ENCODE measurements at places on chromosomes 16 and 17.

- DNase-seq: no peak
Measured at GRCh38 chr17:36867716-36868341, 69.4 kb upstream of the LHX1 start.

DNA sequence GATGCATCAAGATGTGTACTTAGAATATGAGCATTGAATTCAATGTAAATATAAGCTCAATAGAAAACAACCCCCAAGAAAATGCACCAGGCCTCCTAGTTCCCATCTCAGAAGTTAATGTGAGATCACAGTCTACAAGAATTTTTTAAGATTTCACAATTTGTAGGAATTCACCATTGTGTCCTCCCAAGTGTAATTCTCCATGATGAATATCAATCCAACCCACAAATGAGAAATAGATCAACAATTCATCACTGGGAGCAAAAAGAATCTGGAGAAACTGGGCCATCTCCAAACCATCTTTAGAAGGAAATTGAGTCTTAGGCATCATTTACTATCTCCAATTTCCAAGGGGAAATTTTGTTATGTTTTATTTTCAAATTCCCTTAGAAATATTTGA is 310.5 kb upstream of the GOT2 start:
- DNase-seq: no peak

DNA sequence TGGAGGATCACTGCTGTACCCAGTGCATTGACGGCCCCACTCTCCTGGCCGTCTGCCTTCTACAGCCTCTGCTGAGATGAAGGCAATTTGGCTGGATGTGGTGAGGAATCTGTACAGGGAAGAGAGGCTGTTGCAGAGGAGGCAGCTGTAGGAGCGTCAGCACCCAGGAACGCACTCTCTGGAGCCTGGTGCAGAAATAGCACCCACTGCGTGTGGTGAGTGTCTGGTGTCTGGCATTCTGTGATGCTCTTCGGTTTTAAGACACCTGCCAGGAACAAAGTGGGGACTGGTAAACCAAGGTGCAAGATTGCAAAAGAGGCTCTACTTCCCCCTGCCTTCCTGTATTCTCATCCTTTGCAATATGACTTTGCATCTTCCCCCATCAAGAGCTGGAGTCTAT is 187.5 kb upstream of the SDK2 start:
- DNase-seq: no peak

DNA sequence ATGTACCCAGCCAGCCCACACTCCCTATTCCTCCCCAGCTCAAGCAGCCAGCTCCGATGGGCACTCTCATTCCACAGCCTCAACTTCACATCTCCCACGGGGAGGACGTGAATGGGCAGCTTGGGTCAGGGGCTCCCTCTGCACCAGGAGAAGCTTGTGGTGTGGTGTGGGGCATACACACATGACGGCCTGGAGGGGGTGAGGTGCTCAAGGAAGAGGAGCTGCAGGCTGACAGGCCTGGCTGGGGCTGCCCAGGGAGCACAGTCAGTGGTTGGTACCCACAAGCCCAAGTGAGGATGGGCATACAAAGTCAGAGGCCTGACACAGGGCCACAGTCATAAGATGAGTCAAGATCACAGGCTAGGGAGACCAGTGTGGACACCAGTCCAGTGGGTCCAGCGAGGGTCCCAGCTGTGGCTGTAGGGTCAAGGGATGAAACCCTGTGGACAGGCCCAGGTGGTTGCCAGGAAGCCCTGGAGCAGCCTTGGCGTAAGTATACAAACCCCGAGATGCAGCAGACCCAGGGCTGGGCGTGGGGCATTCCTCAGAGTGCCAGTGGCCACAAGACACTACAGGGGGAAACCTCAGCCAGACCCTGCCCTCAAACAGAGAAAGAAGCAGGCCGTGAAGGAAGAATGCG is 4.4 kb downstream of the DRC3 start:
- DNase-seq: no peak

- DNase-seq: no peak
Measured at GRCh38 chr17:50339381-50339780, 6.5 kb upstream of the XYLT2 start.

DNA sequence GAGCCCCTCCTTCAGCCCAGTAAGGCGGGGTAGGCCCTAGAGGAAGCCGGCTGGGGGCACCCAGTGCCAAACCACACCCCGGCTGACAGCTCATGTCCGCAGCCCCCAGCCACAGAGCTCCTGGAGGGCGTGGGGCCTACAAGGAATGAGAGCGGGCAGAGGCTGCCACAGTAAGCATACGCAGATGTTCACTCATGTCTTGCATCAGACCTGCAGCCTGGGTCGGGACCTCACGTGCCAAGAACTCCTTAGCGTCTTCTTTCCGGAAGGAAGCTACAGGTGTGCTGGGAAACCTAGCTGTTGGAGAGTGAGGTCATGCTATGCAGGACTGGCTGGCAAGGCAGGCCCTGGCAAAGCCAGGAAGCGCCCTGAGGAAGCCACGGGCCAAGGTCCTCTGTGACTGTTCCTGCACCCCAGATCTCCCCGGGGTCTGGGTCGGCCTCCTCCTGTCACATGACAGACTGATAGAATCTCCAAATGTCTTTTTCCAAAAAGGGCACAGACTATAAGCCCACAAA is 1.6 kb downstream of the ZNF598 start:
- peak; percentile 60 for DNase-seq

GRCh38 chr17:57090560-57091185 is 5.6 kb downstream of the AKAP1 start:
- no peak for DNase-seq
